ENCODE measurements at places on chromosomes 7 and 10. TPM values are rescaled to one million over a fixed set of nuclear protein-coding genes. Genes with fewer than 3 reads are reported as not detected.

CYP51A1 gene
- 22.6 TPM for total RNA-seq

SPDYE16 gene
- total RNA-seq: 0.28 TPM

FAM25C gene
- total RNA-seq: not detected

PDE6C gene
- not detected for total RNA-seq

CALD1 gene
- total RNA-seq: 1,038 TPM

PCBD1 gene
- total RNA-seq: 36.0 TPM

Measured in thoracic aorta (tissue), 2 donors.